Muscle of back (tissue), 13 donors: ENCODE measurements at places on chromosomes 2 and 18.
A peak's percentile ranks its signal among the peaks of the same experiment; 100 is the strongest.

- DNase-seq = no peak
Observed at GRCh38 chr2:21102356-21102755, 21.4 kb upstream of the TDRD15 start.

DNA sequence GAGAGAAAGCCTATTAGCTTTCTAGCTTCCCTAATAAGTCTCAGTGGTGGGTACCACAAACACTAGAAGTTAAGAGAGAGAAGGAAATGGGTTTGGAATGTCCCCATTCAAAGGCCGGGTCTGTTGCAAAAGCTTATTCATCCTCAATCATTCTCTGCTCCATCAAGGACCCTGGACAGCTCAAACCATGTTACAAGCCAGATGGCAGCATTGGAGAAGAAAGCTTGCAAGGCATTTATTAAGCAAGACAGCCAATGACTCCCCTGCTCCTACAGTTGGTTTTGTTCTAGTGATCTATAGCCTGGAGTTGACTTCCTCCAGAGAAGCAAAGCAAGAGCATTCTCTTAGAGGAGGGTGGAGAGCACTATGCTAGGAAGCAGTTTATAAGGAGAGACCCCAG, 86.9 kb upstream of the LMAN1 start:
- no peak for DNase-seq

GRCh38 chr2:191347881-191348280, 102.7 kb downstream of the MYO1B start:
- no peak for DNase-seq

- DNase-seq = peak; percentile 63
Observed at GRCh38 chr2:45649858-45650811, 1.3 kb upstream of the PRKCE start.

DNA sequence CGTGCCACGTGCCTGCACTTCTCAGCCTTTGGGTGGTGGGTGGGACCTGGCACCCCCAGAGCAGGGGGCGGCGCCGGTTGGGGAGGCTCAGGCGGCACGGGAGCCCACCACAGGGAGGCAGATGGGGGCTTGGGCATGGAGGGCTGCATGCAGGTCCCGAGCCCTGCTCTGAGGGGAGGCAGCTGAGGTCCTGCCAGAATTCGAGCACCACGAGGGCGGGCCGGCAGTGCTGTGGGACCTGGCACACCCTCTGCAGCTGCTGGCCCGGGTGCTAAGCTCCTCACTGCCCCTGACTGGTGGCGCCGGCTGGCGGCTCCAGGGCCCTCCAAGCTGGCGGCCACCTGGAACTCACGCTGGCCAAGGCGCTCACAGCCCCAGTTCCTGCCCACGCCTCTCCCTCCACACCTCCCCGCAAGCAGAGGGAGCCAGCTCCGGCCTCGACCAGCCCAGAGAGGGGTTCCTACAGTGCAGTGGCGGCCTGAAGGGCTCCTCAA, 1176.8 kb upstream of the GYPC start:
- no peak for DNase-seq
